ENCODE measurements at places on chromosomes 16 and 17. TPM values are rescaled to one million over a fixed set of nuclear protein-coding genes. Genes with fewer than 3 reads are reported as not detected.

IL17C gene
- total RNA-seq, result 0.14 TPM

MMP15 gene
- total RNA-seq, result 58.2 TPM

CD300E gene
- not detected for total RNA-seq

GLOD4 gene
- total RNA-seq, result 55.9 TPM

DNA sequence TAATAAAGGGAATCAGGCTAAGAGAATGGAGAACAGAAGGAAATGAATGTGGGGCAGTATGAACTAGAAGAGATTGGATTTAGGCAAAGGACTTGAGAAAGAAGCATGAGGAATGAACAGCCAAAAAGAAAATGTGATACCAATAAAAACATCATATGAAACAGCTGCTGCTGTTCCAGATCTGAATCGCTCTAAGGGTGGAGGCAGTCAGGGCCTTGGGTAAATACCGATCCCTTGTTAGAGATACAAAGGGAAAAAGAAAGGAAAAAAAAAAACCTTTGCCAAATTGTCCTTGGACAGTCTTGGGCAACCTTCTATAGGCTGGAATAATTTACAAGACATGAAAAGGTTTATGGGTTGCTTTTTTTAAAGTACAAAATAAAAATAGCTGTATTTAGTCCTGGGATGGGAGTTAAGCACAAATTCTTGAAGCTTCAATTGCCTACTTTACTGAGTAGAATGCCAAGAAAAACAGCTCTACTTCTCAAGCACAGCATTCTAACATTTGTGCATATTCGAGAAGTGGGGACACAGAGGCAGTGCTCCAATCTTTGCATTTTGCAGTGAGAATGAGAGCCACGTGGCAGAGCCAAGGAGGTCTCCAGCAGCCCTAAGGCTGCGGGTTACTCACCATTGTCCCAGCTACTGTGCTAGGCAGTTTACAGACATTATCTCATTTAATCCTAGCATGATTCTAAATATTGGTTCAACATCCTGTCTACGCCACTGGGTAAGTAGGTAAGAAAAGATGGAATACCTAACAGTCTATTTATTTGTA, 43.3 kb upstream of the PSMD7 start:
- no peak for DNase-seq

DNA sequence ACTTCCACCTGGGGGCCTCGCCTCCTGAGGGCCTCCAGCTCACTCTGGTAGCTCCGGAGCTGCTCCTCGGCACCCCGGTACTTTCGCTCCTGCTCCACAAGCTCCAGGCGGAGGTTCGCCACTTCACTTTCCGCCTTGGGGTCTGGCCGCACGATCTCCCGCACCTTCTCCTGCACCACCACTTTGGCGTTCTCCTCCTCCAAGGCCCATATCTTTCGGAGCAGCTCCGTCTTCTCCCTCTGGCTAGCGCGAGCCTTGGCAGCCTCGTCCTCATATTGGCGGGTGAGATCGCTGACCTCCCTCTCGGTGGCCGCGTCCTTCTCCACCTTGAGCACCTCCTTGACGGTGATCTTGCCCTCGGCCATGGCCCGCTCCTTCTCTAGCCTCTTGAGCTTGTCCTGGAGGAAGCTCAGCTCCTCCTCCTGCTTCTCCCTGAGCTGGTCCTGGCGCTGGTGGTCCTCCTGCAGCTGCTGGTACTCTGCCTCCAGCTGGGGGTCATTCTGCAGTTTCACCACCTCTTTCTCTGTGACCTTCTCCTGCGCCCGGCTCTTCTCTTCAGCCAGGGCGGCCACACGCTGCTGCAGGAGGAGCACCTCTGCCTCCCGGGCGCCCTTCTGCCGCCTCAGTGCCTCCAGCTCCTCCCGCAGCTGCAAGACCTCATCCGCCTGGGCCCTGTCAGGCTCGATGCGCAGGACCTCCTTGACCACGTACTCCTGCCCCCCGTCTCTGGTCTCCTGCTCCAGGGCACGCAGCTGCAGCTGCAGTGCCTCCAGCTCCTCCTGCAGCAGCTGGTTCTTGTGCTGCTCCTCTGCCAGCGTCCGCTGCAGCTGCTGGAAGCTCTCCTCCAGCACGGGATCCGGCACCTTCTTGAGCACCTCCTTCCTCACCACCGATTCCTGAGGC, 37.9 kb downstream of the UBN1 start:
- DNase-seq, result no peak

GRCh38 chr16:22023505-22023904, 15.6 kb downstream of the MOSMO start:
- no peak for DNase-seq

GRCh38 chr17:29930409-29931010, 482 bp upstream of the SSH2 start:
- peak; percentile 9 for DNase-seq

DNA sequence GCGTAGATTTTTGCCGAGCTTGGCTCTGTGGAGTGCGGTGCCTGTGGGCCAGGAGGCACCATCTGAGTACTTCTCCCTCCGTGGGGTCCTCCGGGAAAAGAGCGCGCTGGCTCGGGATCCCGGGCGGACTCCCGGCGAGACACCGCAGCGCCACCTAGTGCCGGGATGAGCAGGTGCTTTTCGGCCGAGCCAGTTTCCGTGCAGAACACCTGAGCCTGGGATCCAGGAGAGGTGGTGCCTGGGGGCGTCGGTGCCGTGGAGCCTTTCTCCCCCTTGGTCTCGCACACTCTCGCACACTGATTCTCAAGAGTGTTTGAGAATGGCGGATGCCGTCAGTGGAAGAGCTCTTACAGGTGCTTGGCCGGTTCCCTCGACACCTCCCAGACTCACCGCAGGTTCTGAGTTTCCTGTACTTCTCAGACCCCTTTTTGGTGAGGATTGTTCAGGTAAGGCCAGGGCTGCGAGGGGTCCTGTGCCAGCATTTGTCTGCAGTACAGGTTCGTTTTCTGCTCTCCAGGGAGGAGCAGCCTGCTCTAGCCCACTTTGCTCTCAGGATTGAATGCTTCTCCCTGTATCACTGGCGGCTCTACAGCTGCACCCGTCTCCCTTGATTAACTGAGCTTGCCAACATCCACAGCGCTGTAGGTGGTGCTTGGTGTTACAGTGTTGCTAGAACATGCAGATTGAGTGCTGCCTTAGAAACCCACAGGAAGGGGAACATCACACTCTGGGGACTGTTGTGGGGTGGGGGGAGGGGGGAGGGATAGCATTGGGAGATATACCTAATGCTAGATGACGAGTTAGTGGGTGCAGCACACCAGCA, 23.3 kb downstream of the TBCD start:
- DNase-seq, result peak; percentile 97

Data from H7 (cell line).